Activated naive CD8-positive, alpha-beta T cell treated with anti-CD3 and anti-CD28 coated beads, Interleukin-2, amount 10 ng/mL, durations not matched to agents 7 days and 5 days (primary cell): ENCODE measurements at places on chromosomes 7 and 10. TPM values are rescaled to one million over a fixed set of nuclear protein-coding genes. Genes with fewer than 3 reads are reported as not detected.

ARL5B gene
- total RNA-seq: 11.8 TPM

CHRM2 gene
- total RNA-seq: not detected

PKD2L1 gene
- total RNA-seq: not detected

HERPUD2 gene
- total RNA-seq: 55.6 TPM

OPN1SW gene
- total RNA-seq: not detected

HMX2 gene
- total RNA-seq: not detected

WBP1L gene
- total RNA-seq: 31.0 TPM

GPC2 gene
- 13.0 TPM for total RNA-seq

C1QL3 gene
- not detected for total RNA-seq
